ENCODE measurements at places on chromosomes 7 and 10. TPM values are rescaled to one million over a fixed set of nuclear protein-coding genes. Genes with fewer than 3 reads are reported as not detected.

GRCh38 chr7:94650147-94651051 lies 5.5 kb downstream of the SGCE start:
- no peak overlapping the region for H3K27ac ChIP-seq
- H3K4me3 ChIP-seq, result no peak overlapping the region
- no peaks in the 10 kb centered on the region for H3K27me3 ChIP-seq
- H3K4me1 ChIP-seq, result no peaks in the 10 kb centered on the region

MYL10 gene
- total RNA-seq, result 0.73 TPM

DNA sequence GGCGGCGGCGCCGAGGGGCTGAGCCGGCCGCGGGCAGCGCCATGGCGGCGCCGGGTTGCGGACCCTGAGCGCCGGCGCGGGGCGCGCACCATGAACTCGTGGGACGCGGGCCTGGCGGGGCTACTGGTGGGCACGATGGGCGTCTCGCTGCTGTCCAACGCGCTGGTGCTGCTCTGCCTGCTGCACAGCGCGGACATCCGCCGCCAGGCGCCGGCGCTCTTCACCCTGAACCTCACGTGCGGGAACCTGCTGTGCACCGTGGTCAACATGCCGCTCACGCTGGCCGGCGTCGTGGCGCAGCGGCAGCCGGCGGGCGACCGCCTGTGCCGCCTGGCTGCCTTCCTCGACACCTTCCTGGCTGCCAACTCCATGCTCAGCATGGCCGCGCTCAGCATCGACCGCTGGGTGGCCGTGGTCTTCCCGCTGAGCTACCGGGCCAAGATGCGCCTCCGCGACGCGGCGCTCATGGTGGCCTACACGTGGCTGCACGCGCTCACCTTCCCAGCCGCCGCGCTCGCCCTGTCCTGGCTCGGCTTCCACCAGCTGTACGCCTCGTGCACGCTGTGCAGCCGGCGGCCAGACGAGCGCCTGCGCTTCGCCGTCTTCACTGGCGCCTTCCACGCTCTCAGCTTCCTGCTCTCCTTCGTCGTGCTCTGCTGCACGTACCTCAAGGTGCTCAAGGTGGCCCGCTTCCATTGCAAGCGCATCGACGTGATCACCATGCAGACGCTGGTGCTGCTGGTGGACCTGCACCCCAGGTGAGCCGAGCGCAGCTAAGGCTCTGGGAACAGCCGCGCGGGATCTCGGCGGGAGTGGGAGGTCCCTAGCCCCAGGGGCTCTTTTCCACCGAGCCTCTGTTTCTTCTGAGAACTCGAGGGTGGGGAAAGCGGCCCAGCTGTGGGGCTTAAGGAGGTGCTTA lies at the start of gene GPR26:
Gene GPR26, plus strand, starts transcription at position 38 of the 919 bp plus-strand sequence. Its CDS starts 53 bp downstream, at position 91.
- no peaks in the 10 kb centered on the region for H3K36me3 ChIP-seq
- no peak for DNase-seq
- no peaks in the 10 kb centered on the region for H3K4me1 ChIP-seq
- no peaks in the 10 kb centered on the region for H3K27me3 ChIP-seq

CXCL12 gene
- 48.2 TPM for total RNA-seq

DNA sequence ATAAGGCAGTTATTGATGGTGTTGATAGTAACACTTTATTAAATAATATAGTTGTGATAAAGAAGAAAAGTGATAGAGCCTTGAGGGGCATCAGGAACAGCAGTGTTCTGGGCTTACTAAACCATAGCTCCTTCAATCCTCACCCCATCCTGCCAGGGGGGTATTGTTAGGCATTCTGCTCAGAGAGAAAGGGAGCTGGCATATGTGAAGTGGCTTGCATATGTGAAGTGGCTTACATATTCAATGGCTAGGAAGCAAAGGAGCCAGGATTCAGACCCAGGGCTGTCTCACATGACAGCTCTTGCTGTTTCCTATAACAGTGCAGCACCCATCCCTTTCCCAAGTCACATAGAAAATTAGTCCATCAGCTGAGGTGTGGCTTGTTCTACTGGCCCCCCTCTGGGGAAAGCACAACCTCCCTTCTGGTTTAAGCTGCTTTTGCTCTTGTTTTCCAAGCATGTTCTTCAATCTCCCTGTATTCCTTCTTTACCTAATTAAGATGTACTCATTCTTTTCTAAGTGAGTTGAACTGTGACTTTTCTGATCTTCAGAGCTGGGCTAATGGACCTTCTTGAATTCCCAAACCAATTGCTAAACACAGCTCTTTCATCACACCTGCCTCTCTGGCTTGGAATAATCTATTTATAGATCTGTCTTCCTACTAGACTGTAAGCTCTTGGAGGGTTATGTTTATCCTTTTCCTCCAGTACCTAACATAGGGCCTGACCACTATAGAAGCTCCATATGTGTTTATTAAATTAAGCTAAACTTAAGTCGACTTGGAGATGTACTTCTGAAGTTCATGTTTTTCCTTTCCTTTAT lies 108.7 kb upstream of the GLI3 start:
- peaks cover 3% of the 10 kb centered on the region for H3K27me3 ChIP-seq
- H3K36me3 ChIP-seq, result no peaks in the 10 kb centered on the region
- no peak for DNase-seq
- H3K27ac ChIP-seq, result no peak overlapping the region

- no peaks in the 10 kb centered on the region for H3K36me3 ChIP-seq
- H3K4me3 ChIP-seq, result no peak overlapping the region
Observed at GRCh38 chr7:999941-1000935, 17.3 kb downstream of the CYP2W1 start.

MET gene
- 8.2 TPM for total RNA-seq

GRCh38 chr7:36405409-36405803 lies 15.7 kb downstream of the ANLN start:
- H3K36me3 ChIP-seq, result peaks cover 10% of the 10 kb centered on the region
- H3K4me3 ChIP-seq, result no peak overlapping the region
- no peak for DNase-seq
- peaks cover 7% of the 10 kb centered on the region for H3K4me1 ChIP-seq

DNA sequence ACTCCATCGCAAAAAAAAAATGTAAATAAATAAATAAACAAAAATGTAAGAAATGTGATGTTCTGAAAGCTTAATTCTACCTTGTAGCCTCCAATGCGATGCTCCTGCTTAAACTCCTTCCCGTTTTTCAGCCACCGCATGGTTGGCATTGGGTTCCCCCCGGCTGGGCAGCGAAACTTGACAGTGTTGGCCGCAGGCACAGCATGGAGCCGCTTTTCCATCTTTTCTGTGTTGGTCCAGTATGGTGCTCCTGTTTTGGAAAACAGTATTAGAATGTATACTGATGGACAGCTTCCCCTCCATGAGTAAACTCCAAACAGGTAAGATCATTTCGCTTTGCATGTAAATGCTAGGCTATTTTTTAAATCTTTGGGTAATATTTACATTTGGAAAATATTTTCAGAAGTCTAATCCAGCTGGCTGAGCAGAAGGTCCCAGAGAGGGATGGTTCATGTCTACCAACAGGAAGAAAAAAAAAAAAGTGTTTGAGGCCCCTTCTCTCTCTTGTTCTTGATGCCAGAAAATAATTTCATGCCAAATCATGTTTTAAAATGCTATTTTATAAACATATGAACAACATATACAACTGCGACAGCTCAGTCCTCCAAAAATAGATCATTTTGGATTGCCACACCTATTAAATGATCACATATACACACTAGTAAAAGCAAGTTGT lies 46.9 kb downstream of the FGFR2 start:
- no peak overlapping the region for H3K27ac ChIP-seq
- no peak overlapping the region for H3K4me3 ChIP-seq
- no peaks in the 10 kb centered on the region for H3K36me3 ChIP-seq
- H3K4me1 ChIP-seq, result no peaks in the 10 kb centered on the region
- no peak for DNase-seq

SCRN1 gene
- 116 TPM for total RNA-seq

DNA sequence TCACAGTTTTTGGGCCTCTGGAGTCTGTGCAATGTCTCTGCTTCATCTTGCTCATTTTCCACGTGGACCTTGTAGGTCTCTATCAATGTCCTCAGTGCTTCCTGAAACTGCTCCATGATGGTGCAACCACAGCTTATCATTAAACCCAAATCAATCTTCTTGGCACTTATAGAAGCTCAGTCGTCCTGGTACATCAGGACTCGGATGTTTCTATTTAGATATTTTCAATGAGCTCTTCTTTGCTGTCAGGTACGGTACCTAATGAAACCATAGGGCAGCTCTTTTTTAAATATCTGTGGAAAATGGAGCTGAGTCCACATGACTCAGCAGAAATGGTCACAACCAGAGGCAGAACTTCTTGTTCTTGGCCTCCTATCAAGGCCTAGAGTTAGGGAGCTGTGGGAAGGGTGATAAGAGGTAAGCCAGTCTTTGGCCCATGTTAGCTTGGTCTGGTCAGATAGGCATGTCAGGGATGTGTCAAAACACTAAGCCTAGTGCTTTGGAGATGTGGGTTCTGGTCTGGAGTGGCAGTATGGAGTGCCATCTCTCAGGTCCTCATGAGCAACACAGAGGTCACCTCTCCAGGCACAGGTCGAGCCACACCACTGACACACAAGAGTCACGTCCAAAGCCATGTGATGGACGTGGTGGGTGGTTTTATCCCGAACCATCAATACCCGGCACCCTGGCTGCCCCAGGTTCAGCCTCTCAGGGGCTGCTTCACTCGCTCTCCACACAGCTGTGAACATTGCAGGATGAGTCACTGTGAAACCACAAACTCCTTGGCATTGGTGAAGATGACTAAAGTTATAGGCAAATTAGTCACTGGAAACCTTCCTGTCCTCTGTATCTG lies 87.0 kb downstream of the TBXAS1 start:
- peak overlapping the region; percentile 91 for H3K27ac ChIP-seq
- DNase-seq, result peak; percentile 99
- no peaks in the 10 kb centered on the region for H3K36me3 ChIP-seq
- H3K4me3 ChIP-seq, result no peak overlapping the region
- H3K4me1 ChIP-seq, result peaks cover 28% of the 10 kb centered on the region

DNA sequence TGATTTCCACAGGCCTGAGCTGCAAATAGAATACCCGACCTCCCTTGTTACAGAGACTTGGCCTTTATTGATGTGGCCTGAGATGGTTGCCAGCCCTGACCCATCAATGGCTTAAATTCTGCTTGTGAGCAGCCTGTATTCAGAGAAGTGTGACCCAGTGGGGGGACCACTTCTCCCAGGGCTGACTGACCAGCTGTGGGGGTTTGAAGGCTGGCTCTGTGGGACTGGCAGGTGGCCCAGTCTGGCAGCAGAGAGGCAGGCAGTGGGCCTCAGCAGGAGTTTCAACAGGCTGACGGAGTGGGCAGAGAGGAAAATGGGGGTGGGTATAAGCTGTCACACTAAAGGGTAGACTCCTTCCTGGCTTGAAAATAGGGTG lies 12.2 kb upstream of the PPIF start:
- H3K4me1 ChIP-seq, result peaks cover 10% of the 10 kb centered on the region
- H3K36me3 ChIP-seq, result no peaks in the 10 kb centered on the region
- H3K4me3 ChIP-seq, result no peak overlapping the region
- no peak for DNase-seq
- no peak overlapping the region for H3K27ac ChIP-seq

AKAP9 gene
- 55.6 TPM for total RNA-seq

EIF3B gene
- total RNA-seq, result 198 TPM

- H3K27me3 ChIP-seq, result no peaks in the 10 kb centered on the region
- H3K4me1 ChIP-seq, result no peaks in the 10 kb centered on the region
- no peak for DNase-seq
- H3K36me3 ChIP-seq, result no peaks in the 10 kb centered on the region
- H3K27ac ChIP-seq, result no peak overlapping the region
- H3K4me3 ChIP-seq, result no peak overlapping the region
Observed at GRCh38 chr10:43444323-43444722, 7.4 kb downstream of the ZNF487 start.

CYP26C1 gene
- not detected for total RNA-seq

DNA sequence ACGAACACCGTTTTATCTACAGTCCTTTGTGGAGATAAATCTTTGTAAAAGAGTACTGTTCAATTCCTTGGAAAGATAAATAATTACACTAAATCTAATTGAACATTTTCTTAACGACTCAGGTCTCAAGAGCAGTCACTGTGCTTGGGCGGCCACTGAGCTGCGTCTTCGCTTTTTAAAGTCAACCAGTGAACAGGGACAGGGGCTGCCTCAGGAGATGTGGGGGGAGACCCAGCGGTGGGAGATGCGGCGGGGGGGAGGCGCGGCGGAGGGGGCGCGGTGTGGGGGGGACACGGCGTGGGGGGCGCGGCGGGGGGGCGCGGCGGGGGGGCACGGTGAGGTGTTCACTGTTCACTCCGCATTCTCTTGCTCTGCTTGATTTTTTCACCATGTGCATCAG lies 39.8 kb downstream of the CAMK2B start:
- H3K4me1 ChIP-seq, result no peaks in the 10 kb centered on the region
- no peak overlapping the region for H3K4me3 ChIP-seq
- no peaks in the 10 kb centered on the region for H3K27me3 ChIP-seq
- H3K36me3 ChIP-seq, result no peaks in the 10 kb centered on the region
- no peak for DNase-seq

BZW2 gene
- total RNA-seq, result 83.4 TPM

- peaks cover 43% of the 10 kb centered on the region for H3K36me3 ChIP-seq
- peak overlapping the region; percentile 97 for H3K27ac ChIP-seq
- DNase-seq, result peak; percentile 99
- H3K4me3 ChIP-seq, result no peak overlapping the region
- H3K4me1 ChIP-seq, result peaks cover 46% of the 10 kb centered on the region
Observed at GRCh38 chr7:99562832-99563231, 4.4 kb downstream of the ZNF655 start.

FKBP6 gene
- total RNA-seq, result not detected

DNA sequence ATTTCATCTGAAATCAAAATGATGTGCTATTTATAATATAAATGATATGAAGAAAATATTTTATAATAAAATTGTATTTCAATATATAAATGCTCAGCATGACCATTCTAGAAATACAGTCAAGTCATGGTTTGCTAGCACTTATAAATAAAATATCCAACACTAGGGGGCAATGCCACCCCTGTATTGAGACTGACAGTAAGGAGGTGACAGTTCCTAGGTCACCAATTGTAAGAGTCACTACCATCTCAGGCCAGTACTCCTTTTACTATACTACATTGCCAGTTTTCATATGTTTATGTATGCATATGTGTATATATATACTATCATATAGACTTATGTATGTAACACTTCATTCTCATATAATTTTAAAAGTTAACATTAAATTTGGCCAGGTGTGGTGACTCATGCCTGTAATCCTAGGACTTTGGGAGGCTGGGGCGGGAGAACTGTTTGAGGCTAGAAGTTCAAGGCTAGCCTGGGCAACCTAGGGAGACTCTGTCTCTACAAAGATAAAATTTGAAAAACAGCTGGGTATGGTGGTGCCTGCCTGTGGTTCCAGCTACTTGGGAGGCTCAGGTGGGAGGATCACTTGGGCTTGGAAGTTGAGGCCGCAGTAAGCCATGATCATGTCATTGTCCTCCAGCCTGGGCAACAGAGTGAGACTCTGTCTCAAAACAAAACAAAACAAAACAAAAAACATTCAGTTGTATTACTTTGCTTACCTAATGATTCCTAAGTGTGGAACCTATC lies 2.4 kb upstream of the CNOT4 start:
- H3K27ac ChIP-seq, result no peak overlapping the region
- H3K4me1 ChIP-seq, result peaks cover 8% of the 10 kb centered on the region
- DNase-seq, result peak; percentile 39
- no peaks in the 10 kb centered on the region for H3K36me3 ChIP-seq

- DNase-seq, result no peak
- no peaks in the 10 kb centered on the region for H3K4me1 ChIP-seq
- no peaks in the 10 kb centered on the region for H3K27me3 ChIP-seq
Observed at GRCh38 chr7:142827951-142828500, 26.9 kb upstream of the EPHB6 start.

- DNase-seq, result no peak
- H3K36me3 ChIP-seq, result peaks cover 57% of the 10 kb centered on the region
- no peak overlapping the region for H3K27ac ChIP-seq
- no peaks in the 10 kb centered on the region for H3K4me1 ChIP-seq
- H3K27me3 ChIP-seq, result no peaks in the 10 kb centered on the region
Observed at GRCh38 chr7:6409944-6410693, 37.6 kb downstream of the DAGLB start.
